ENCODE measurements at places on chromosomes 1 and 21.

- no peak for DNase-seq
These were observed 59.8 kb downstream of the ITPKB start for GRCh38 chr1:226679262-226679661.

DNA sequence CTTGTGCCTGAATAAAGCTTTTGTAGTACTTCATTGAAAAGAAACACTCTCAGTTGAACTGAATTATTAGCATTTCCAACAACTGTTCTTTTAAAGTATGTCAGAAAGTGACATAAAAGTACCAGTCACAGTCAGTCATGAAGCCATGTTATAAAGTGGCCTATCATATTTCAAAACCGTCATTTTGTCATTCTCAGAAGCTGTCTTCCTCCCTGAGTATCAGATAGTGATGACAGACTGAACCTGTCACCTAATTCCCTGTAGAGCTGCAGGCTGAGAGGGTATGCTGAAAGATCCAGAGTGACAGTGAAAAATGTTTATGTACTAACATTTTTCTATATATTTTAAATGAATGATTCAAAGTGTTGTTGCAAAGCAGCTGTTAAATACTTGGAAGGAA is 1121.7 kb upstream of the PRMT6 start:
- no peak for DNase-seq

GRCh38 chr21:45818276-45818903 is 163.2 kb upstream of the COL6A1 start:
- no peak for DNase-seq

DNA sequence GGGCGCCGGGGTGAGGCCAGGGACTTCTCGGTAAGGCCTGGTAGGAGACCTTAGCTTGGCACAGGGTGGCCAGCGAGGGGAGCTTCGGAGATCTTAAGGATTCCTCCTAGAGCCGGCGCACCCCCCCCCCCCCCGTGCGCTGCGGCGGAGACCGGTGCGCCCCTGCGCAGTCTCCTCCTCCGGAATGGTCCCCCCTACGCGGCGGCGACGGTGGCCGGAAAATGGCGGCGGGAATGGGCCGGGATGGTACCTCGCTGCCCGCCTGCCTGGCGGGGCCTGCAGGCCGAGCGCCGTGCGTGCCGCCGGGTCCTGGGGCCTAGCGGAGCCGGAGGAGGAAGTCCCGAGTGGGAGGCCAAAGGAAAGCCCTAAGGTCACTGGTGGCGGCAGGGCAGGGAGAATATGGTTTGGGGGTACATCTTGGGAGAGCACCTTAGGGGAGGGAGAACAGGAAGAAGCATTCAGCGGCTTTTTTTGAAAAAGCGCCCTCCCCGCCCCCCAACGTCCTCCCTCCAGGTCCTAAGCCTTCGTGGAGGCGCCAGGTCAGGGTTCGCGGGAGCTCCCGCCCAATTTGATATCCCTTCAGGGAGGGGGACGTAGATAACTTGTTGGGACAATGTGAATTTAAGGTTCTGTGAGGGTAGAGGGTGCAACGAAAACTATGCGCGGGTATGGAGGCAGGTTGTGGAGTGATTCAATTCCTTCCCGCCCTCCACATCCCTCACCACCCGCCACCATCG is 429 bp downstream of the SRRM1 start:
- no peak for DNase-seq

- DNase-seq: no peak
These were observed 13.4 kb upstream of the ARHGEF10L start for GRCh38 chr1:17525996-17526686.

DNA sequence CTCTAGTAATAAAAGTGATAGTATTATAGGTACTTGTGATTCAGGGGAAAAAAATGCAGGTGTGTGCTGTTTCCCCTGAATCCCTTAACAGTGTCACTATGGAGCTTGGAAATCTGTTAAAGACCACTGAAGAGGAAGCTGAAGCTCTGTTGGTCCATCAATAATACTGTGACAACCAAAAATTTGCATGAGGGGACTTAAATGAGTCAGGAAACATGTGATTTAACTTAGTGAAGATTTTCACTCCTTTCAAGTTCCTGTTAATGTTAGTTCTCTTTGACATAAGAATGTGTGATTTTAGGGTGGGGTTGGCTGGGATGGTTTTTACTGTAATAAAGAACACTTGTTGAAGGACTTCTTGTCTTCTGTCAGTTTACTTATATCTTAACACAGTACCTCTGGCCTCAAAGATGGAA is 32.0 kb downstream of the VANGL2 start:
- DNase-seq: no peak

- DNase-seq: no peak
These were observed 651.0 kb downstream of the SMYD3 start for GRCh38 chr1:245855846-245856730.

DNA sequence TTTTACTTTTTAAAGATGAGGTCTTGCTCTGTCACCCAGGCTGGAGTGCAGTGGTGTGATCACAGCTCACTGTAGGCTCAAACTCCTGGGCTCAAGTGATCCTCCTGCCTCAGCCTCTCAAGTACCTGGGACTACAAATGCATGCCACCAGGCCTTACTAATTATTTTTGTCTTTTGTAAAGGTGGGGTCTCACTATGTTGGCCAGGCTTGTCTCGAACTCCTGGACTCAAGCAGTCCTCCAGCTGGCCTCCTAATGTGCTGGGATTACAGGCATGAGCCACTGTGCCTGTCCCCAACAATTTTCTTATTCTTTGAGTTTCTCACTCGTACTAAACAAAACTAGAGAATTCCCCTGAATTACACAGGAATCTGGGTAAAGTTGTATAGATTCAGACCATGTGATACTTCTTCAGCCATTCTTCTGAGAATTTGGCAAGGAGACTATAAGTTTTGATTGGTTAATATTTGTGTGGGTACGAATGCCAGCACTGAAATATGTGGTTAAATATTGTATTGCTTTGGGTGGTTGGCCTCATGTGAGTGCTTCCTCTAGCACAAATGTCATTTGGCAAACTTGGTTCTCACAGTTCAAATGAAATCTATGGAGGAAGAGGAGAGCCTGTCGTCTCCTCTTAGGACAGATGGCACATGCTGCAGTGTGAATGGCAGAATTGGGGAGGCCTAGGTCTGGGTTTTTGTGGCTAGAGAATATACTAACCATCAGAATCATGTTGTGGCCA is 104.9 kb downstream of the RUNX1 start:
- no peak for DNase-seq

DNA sequence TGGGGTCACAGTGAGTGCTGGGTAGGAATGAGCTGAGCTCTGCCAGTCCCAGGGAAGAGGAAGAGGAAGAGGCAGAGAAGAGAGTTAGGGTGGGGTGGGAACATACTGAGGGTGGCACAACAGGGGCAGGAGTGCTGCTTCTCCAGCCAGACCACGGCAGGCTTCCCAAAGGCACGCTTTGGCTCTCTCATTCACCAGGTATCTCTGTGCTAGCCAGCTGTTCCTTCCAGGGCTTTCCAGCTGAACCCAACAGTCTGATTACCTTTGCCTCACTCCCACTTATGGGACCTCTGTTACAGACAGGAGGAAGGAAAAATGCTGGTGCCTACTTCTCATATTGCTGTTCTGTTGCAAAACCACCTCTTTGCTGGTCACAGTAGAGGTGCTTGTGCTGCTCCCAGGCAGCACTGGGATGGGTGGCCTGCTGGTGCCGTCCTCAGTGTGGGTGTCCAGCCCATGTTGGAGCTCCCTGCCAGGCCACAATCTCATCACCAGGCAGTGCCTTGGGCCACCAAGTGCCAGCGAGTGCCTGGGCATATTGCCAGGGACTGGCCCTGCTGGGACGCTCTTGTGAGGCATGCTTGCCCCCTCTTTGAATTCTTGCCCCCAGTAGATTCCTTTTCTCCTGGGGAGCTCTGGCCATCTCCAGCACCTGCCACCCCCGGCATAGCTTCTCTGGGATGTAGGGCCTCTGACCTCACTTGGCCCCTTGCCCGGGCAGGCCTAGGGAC is 2.1 kb downstream of the ADORA1 start:
- DNase-seq: no peak

DNA sequence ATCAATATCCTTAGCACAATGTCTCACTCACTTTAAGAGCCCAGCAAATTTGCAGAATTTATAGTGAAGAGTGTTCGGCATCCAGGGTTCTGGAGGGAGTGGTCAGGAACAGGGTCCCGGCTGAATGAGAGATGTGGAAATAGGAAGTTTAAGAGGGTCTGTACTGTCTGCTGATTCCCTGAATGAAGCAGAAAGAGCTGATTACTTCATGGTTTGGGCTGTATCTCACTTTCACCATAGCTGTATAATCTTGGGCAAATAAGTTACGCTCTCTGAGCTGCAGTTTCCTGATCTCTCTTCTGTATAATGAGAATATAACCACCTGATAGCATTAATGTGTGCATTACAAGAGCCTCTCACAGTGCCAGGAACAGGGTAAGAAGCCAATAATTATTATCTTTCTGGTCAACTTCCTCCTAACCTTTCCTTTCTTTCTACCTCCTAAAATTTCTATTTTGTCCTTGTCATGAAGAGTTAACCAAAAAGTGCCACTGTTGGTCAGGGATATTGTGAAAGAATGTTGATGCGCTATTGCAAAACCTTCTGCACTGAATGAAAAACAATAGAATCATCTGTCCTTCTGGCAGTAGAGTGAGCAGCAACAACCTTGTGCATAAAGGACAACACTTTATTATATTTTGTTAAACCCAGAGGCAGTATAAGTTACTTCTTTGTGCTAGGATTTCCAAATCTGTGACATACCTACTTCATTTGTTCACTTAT is 14.7 kb upstream of the PTGFR start:
- DNase-seq: no peak

DNA sequence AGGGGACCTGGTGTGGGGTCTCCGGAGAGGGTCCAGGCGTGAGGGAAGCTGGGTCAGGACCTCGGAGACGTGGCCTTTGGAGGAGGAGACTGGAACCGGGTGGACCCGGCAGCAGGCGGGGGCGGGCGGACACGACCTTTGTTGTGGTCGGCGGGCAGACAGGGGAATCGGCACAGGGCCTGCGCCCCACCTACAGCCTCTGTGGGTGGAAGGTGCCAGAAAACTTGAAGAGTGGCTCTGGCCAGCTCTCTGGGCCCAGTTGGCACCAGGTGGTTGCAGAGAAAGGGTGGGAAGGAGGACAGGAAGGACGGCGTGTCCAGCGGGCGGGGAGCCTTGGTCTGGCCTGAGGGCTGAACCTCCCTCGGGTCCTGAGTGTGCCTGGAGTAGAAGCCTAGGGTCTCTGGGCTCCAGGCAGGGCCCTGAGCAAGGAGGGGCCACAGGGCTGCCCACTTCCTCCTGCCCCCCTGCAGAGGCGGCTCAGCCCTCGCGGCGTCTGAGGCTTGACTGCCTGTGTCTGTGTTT is 7.7 kb upstream of the TTLL10 start:
- no peak for DNase-seq

DNA sequence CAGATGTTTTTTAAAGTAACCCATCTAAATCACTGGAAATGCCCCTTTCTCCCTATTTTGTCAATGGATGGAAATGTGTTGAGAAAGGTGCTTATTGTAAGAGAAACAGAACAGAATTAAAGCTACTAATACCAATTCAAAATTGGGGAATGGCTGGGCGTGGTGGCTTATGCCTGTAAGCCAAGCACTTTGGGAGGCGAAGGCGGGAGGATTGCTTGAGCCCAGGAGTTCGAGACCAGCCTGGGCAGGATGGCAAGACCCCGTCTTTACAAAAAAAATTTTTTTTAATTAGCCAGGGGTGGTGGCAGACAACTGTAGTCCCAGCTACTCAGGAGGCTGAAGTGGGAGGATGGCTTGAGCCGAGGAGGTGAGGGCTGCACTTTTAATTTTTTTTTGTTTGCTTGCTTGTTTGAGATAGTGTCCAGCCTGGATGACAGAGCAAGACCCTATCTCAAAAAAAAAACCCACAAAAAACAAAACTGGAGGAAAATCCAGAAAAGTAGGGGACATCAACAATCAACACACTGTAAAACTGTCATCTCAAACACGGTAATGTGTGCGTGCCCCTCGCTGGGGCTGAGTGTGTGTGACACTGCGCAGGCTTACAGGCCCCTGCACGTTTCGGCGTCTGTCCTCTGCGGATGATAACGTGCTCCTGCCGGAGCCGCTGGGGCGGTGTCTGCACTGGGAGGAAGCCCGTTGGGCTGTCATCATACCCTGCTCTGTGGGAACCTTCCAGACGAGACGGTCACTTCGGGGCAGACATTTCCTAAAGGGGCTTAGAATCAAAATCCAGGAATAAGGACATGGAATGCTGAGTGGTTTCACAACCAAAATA is 11.6 kb upstream of the POFUT2 start:
- no peak for DNase-seq

- DNase-seq: no peak
These were observed 86.7 kb upstream of the MARK1 start for GRCh38 chr1:220441211-220441610.

DNA sequence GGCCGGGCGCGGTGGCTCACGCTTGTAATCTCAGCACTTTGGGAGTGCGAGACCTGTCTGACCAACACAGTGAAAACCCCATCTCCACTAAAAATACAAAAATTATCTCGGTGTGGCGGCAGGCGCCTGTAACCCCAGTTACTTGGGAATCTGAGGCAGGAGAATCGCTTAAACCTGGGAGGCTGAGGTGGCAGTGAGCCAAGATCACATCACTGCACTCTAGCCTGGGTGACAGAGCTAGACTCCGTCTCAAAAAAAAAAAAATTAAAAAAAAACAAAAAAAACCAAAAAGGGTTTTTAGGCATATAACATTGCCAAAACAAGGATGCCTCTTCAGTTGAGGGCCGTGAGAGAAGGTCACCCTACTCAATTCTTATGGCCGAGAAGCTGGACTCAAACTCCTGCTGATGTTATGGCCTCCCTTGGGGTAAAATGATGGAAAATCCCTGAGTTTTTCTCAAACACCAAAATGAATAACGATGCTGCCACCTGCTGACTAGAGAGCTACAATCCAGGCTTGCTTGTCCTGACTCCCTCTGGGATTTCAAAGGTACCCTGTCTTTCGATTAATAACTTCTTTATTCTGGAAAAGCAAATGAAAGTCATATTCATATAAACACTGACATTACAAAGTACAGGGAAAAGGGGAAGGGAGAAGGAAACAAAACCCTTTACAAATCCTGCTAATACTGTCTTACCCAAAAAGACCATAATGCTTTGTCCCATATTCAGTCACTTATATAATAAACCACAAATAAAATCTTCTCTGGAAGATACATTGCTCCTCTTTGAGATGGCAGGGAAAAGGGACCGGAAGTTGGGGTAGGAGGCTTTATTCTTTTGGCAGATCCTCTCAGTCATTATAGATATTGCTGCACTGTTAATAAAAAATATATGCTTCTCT is 10.7 kb downstream of the RAB42 start:
- DNase-seq: no peak

GRCh38 chr1:9385801-9386573 is 93.3 kb downstream of the SPSB1 start:
- DNase-seq: no peak

- DNase-seq: no peak
These were observed 4.0 kb downstream of the FBLIM1 start for GRCh38 chr1:15762546-15762945.

DNA sequence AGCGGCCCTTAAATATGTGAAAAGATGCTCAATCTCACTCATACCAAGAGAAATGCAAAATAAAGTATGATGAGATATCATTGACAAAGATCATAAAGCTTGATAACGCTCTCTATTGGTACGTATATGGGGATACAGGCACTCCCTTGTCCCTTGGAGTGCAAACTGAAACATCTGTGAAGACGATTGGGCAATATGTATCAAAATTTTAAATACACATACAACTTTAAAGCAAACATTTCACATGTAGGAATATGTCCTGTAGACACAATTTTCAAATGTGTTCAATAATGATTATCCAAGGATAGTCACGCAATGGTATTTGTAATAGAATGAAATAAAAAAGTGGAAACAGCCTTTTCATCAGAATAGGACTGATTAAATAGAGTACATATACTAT is 2.0 kb upstream of the GJB3 start:
- DNase-seq: no peak

GRCh38 chr1:17292299-17293160 is 15.5 kb upstream of the PADI4 start:
- DNase-seq: no peak

GRCh38 chr1:203346060-203346768 is 4.7 kb downstream of the FMOD start:
- DNase-seq: no peak
